ENCODE measurements at places on chromosomes 4 and X. TPM values are rescaled to one million over a fixed set of nuclear protein-coding genes. Genes with fewer than 3 reads are reported as not detected.

The PCSK1N gene
- not detected for polyA plus RNA-seq

The HDX gene
- polyA plus RNA-seq: 3.9 TPM

The RAI2 gene
- not detected for polyA plus RNA-seq

The GATB gene
- 9.0 TPM for polyA plus RNA-seq

The ADGRG4 gene
- polyA plus RNA-seq: not detected

All from CD14-positive monocyte (primary cell).